ENCODE measurements at places on chromosomes 7 and 10. TPM values are rescaled to one million over a fixed set of nuclear protein-coding genes. Genes with fewer than 3 reads are reported as not detected.

The MRPL43 gene
- total RNA-seq: 62.6 TPM

The FXYD4 gene
- not detected for total RNA-seq

The FBXL13 gene
- total RNA-seq: 0.32 TPM

The MMD2 gene
- not detected for total RNA-seq

The ANXA8L1 gene
- not detected for total RNA-seq

The TCERG1L gene
- 0.05 TPM for total RNA-seq
